Activated naive CD4-positive, alpha-beta T cell treated with anti-CD3 and anti-CD28 coated beads, Interleukin-2, amount 50 U/mL, for 16 hours (primary cell): ENCODE measurements at places on chromosomes 5 and 9.
A peak's percentile ranks its signal among the peaks of the same experiment; 100 is the strongest.

- no peak for DNase-seq
Measured at GRCh38 chr5:153267506-153267905, 223.0 kb upstream of the GRIA1 start.

DNA sequence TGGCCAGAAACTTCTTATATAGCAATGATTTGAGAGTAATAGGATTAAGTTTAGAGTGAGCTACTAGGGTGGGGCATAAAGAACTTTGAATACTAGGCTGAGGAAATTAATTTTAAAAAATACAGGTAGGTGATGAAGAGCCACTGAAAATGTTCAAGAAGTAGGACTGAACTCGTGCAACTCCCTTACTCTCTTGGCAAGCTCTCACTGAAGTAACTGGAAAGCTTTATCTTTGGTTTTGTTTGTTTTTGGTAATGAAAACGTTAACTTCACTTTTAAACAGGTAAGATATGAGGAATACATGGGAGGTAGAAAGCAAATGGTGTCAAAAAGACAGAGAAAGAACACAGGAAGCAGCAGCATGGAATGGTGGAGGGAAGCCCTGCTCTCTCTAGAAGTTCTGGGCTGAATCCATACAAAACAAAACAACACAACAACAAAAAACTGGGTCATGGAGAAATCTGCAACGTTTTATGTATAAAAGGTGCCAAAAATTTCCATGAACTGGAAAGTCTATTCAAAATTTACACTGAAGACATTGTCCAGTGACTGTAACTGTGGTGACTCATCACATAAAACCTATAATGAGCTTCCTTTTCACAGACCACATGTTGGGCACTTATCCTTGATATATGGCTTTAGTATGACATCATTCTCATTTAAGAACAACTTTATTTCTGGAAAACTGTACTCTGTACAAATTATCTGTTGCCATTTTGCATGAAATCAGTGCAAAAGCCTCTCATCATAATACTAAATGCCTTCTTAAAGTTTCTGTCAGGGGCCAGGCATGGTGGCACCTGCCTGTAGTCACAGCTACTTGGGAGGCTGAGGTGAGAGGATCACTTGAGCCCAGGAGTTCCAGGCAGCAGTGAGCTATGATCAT is 91.2 kb upstream of the CHD1 start:
- no peak for DNase-seq

- DNase-seq: no peak
Measured at GRCh38 chr9:69086769-69087168, 51.2 kb downstream of the FXN start.

- no peak for DNase-seq
Measured at GRCh38 chr5:148915224-148915817, 88.9 kb downstream of the ADRB2 start.

DNA sequence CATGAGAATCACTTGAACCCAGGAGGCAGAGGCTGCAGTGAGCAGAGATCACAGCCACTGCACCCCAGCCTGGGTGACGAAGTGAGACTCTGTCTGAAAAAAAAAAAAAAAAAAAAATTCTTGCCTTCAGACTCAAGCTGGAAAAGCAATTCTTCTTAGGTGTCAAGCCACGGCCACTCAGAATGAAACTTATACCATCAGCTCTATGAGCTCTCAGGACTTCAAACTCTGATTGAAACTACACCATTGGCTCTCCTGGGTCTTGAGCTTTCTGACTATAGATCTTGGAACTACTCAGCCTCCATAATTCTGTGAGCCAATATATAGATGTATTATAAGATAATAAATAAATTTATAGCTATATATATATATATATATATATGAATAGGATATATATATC is 12.9 kb upstream of the FGF10 start:
- no peak for DNase-seq

GRCh38 chr9:13281356-13282016 is 2.0 kb upstream of the MPDZ start:
- no peak for DNase-seq

GRCh38 chr9:93567271-93567959 is 9.0 kb upstream of the PHF2 start:
- no peak for DNase-seq

GRCh38 chr5:73370640-73371583 is 77.7 kb downstream of the FOXD1 start:
- DNase-seq: no peak

DNA sequence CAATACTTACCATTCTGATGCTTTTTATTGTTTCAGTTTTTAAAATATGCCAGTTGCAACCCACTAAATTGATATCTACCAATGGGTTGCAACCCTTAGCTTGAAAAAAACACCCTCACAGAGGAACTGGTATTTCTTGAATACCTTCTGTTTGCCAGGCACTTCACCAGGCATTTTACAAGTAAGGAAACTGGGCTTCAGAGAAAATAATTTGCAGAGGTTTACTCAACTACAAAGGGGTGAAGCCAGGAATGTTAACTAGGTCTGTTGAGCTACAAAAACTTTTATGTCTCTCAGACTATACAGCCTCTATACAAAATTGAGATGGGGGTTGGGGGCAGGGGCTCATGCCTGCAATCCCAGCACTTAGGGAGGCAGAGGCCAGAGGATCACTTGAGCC is 65.0 kb downstream of the STX17 start:
- DNase-seq: no peak

GRCh38 chr5:1494780-1495524 is 28.8 kb downstream of the LPCAT1 start:
- DNase-seq: no peak

DNA sequence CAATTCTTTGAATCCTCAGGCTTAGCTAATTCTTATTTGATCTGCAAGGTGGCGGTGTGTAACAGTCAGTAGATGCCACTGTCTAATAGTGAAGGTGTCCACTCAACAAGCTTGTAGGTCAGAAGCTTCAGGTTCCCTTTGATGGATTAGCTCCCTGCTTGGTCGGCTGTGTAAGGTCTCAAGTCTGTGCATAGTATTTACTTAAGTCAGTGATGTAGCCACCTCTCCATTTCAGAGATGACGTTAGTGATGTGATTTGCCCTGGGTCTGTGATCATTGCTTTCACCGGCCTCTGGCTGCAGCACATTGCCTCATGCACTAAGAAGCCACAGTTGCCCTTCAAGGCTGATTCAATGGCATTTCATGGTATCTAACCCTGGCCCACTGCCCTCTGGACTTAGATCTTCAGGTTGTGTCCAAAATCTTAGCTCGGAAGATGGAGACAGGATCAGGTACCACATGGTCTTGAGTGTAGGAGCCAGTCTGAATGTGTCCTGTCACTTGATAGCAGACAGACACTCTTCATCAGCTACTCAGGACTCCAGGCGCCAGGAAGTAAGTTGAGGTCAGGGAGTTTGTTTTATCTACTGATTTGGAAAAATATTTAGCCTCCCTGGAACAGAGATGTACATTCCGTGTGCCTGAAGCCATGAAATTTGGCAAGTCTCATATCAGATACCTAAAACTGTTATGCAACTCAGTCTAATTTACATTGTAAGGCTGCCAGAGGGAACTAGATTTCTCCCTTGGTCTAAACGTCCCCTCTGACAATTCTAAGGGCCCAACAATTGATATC is 42.9 kb downstream of the SUB1 start:
- no peak for DNase-seq

GRCh38 chr9:68626526-68626925 is 78.5 kb upstream of the PIP5K1B start:
- no peak for DNase-seq

- no peak for DNase-seq
Measured at GRCh38 chr9:16985559-16986348, 115.3 kb upstream of the BNC2 start.

GRCh38 chr5:81530919-81531318 is 137.0 kb upstream of the ACOT12 start:
- DNase-seq: no peak

GRCh38 chr5:75412111-75412990 is 75.3 kb downstream of the HMGCR start:
- no peak for DNase-seq

DNA sequence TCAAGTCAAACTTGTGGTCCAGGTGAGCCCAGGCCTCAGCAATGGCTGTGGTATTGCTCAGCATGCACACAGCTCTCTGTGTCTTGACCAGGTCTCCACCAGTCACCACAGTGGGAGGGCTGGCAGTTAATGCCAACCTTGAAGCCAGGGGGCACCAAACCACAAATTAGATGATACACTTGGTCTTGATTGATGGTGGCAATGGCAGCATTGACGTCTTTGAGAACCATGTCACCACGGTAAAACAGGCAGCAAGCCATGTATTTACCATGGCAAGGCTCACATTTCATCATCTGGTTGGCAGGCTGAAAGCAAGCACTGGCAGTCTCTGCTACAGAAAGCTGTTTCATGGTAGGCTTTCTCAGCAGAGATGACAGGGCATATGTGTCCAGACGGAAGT is 40.0 kb downstream of the NIM1K start:
- DNase-seq: no peak

DNA sequence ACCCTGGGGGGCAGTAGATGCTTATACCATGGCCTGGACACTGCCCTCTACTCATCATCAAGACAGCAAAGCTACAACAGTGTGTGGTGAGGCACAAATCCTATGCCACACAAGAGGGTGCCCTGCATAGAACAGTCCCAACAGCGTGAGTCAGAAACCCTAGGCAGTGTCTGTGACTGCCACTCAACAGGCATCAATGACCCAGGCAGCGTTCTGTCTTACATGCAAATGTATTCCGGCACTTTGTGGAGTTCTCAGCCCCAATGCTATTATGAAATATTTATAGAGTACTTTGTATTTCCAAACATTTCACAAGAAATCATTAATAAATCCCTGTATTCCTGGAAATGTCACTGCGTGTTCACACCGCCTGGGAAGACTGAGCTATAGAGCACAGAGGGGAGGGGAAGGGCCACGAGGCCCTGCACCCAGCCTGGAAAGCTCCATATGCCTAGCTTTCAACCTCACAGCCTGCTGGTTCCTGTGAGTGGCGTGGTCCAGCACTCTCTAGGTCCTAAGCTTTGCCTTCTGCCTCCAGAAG is 77.7 kb downstream of the NIPSNAP3B start:
- DNase-seq: no peak

GRCh38 chr9:117416856-117417255 is 2.0 kb upstream of the ASTN2 start:
- no peak for DNase-seq

GRCh38 chr5:115231598-115231997 is 31.1 kb downstream of the PGGT1B start:
- no peak for DNase-seq

DNA sequence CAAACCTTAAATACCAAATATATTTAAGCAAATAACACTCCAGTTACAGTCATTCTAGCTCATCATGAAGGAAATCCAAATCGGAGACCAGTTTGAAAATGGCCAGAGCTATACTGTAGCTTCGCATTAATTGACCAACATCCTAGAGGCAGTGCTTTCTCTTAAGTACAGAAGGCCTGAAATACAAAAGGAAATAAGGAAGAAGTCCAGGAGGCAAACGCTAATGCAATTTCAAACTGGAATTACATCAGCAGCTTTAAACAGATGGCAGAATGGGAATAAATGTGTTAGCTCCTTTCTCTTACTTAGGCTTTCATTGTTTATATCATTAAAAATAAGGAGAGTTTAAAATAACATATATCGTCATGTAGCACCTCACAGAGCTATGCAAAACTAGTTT is 197.0 kb downstream of the SEC61B start:
- no peak for DNase-seq

DNA sequence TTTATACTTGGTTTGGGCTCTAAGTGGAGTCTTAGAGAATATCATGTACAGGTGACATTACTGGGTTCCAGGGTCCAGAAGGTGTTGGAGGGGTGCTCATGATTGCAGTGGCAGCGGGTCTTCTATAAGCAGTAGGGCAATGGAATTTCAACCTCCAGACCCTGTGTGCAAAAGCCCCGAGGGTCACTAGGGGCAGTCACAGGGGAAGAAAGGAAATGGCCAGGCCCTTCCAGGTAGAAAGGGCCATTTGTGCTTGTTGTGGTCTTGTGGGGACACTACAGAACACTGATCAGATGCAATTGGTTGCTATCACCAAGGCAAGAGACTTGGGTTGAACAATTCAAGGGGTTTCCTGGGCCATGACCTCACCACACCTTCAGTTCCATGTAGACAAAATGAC is 283.4 kb downstream of the GADD45G start:
- DNase-seq: no peak

- no peak for DNase-seq
Measured at GRCh38 chr5:116507051-116507537, 67.5 kb downstream of the SEMA6A start.

DNA sequence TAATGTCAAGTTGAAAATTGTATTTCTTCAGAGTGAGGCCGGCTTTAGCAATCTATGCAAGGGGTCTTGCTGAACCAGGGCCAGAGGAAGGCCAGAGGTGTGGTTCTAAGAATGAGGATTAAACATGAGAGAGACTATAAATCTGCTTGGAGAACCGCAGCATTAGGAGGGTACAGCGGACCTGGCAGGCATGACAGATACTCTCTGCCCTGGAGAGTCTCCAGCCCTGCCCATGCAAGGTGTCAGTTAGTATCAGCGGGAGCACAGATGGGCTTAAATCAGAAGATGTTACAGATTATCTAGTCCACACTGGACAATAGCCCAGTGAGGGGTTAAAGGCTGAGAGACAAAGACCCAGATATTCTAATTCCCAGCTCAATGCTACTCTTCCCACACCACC is 11.5 kb upstream of the GPX3 start:
- DNase-seq: no peak

DNA sequence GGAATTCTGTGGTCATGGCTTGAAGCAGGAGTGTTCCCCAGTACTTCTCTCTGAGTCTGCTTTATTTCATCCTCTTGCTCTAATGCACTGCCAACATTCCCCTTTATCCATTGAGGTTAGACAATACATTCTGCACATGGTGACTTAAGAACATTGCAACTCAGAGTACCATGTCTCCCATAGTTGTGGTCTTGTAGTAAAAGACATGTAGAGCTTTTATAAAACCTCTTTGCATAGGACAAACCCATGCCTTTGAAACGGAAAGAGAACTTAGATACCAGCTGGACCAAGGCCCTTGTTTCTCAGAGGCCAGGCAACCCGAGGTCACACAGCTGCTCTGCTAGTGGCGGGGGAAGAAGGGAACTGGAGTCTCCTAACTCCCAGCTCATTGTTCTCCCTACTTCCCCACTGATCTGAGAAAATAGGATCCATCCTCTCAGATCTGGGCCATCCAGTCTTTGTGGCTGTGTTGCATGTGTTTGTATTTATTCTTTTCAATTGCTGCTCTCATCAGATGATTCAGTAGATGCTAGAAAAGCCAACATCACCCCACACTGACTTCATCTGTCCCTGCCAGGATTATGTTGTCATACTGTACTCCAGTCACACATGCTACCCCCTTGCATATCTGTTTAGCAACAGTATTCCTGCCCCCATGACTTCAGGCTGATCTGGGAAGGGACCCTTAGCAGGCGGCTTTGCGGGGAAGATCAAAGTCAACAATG is 236.9 kb downstream of the SAXO1 start:
- DNase-seq: no peak

GRCh38 chr9:77977210-77977611 is 54.4 kb downstream of the GNAQ start:
- peak; percentile 26 for DNase-seq

GRCh38 chr9:137267933-137268355 is 9.6 kb upstream of the TOR4A start:
- no peak for DNase-seq
